ENCODE measurements at places on chromosomes 13 and 19. TPM values are rescaled to one million over a fixed set of nuclear protein-coding genes. Genes with fewer than 3 reads are reported as not detected.

Gene SIGLEC7
- total RNA-seq, result not detected

Gene TEX30
- 20.9 TPM for total RNA-seq

Gene ZNF529
- total RNA-seq, result 13.8 TPM

Gene SERPINE3
- total RNA-seq, result 0.05 TPM

Gene ACTMAP
- total RNA-seq, result 1.9 TPM

Gene ZNF729
- total RNA-seq, result not detected
